Left kidney (tissue), 8 donors: ENCODE measurements at places on chromosomes 5 and 9. TPM values are rescaled to one million over a fixed set of nuclear protein-coding genes. Genes with fewer than 3 reads are reported as not detected.

- no peak for DNase-seq
Observed at GRCh38 chr9:112059145-112059965, 115.7 kb downstream of the SUSD1 start.

GRCh38 chr9:124369231-124369797 lies 45.9 kb downstream of the PSMB7 start:
- no peak for DNase-seq

- DNase-seq: no peak
Observed at GRCh38 chr5:177600508-177601018, 631 bp downstream of the B4GALT7 start.

- DNase-seq: peak; percentile 76
Observed at GRCh38 chr9:18721267-18721994, 247.5 kb downstream of the ADAMTSL1 start.

DNA sequence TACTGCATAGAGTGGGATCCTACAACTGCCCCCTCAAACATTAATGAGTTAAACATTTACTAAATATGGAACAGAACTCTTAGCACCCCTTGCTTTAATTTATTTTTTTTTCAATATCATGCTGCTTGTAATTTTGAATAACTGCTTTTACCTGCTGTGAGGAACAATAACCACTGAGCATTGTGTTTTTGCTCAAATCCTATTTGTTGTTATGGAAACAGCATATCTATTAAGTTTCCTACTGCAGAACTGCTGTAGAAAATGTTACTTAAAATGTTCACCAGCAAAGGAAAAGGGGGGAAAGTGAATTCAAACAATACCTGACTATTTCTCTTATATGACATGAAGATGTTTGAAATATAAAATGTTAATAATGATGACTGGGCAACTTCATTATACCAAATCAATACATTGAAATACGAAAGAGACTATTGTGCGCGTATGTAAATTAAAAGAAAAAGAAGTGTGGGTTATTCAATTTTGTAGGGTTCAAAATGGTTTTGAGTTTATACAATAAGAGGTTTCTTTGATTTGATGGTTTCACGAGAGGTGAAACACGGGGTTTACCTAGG lies 1043.8 kb upstream of the NUDT12 start:
- DNase-seq: no peak

The VCAN gene
- polyA plus RNA-seq: 398 TPM

- DNase-seq: no peak
Observed at GRCh38 chr5:111892949-111893348, 136.0 kb upstream of the NREP start.

The NDUFAF2 gene
- 25.7 TPM for polyA plus RNA-seq

GRCh38 chr5:132008961-132009680 lies 2.3 kb downstream of the ACSL6 start:
- DNase-seq: no peak

- DNase-seq: no peak
Observed at GRCh38 chr9:846852-847251, 5.4 kb downstream of the DMRT1 start.

- no peak for DNase-seq
Observed at GRCh38 chr9:27441741-27442070, 82.4 kb upstream of the IFNK start.

- no peak for DNase-seq
Observed at GRCh38 chr5:150114102-150114641, 27.8 kb upstream of the CSF1R start.

DNA sequence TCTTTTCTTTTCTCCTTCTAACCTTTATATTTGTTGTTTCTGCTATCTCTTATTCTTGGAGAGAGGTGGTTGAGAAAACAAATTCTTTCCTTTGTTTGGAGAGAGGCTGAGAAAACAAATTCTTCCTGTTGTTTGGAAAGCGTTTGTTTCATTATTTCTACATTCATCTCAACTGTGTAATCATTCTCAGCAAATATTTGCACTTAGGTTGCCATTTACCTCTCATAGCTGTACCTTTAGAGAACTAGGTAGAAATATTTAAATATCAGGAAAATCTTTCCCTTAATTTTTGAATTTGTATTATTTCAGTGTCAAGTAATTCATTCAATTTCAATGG lies 1824.4 kb upstream of the CDH9 start:
- no peak for DNase-seq

GRCh38 chr9:79693750-79694149 lies 122.0 kb downstream of the TLE4 start:
- DNase-seq: no peak

GRCh38 chr5:149363936-149364335 lies 6.1 kb downstream of the PCYOX1L start:
- DNase-seq: no peak

DNA sequence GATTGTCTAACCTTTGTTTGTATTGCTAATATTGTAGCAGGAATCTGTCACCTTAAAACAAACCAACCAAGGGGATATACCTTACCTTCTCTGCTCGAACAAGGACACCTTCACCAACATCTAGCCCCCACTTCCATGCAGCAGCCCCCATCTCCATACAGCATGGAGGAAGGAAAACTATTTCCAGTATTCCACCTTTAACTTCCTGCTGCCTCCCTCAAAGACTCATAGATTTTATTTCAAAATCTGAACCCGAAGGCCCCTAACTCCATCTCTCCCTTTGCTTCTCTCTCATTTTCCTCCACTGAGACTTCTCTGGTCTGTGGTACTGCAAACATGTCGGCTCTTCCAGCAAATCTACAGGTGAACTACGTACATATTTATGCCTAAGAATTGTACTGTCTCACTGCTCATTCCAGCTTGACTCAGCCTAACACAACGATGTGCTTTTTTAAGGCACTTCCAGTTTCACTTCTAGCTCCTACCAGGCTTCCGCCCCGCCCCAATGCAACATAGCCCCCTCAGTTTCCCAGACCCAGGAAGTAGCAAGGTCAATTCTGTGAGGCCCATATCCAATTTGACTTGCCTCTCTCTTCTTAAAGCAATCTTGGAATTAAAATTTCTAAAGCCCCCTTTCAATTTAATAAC lies 70.7 kb upstream of the RNF38 start:
- DNase-seq: no peak

GRCh38 chr5:16742938-16743337 lies 126.1 kb upstream of the RETREG1 start:
- no peak for DNase-seq

- DNase-seq: no peak
Observed at GRCh38 chr9:98357921-98358535, 102.6 kb upstream of the TBC1D2 start.

The SH3RF2 gene
- 5.4 TPM for polyA plus RNA-seq

GRCh38 chr9:92722386-92723298 lies 42.0 kb downstream of the BICD2 start:
- no peak for DNase-seq

- DNase-seq: no peak
Observed at GRCh38 chr9:84996716-84997115, 327.2 kb downstream of the NTRK2 start.

The MEIKIN gene
- not detected for polyA plus RNA-seq

DNA sequence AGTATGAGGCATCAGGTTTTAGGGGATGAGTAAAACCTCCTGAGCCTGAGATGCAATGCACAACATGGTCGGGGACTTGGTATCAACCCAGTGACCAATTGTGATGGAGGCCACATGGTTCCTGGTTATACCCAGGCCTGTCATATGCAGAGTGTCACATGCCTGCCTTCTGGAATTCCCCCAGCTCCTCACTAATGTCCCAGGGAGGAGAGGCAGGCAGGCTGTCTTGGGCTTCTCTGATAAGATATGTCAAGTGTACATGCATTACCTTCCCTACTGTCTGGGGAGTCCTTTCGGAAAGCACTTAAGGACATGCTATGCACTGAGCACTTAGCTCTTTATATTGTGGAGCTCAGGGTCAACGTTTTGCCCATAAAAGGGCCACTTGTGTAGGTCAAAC lies 14.2 kb upstream of the PALM2AKAP2 start:
- no peak for DNase-seq

DNA sequence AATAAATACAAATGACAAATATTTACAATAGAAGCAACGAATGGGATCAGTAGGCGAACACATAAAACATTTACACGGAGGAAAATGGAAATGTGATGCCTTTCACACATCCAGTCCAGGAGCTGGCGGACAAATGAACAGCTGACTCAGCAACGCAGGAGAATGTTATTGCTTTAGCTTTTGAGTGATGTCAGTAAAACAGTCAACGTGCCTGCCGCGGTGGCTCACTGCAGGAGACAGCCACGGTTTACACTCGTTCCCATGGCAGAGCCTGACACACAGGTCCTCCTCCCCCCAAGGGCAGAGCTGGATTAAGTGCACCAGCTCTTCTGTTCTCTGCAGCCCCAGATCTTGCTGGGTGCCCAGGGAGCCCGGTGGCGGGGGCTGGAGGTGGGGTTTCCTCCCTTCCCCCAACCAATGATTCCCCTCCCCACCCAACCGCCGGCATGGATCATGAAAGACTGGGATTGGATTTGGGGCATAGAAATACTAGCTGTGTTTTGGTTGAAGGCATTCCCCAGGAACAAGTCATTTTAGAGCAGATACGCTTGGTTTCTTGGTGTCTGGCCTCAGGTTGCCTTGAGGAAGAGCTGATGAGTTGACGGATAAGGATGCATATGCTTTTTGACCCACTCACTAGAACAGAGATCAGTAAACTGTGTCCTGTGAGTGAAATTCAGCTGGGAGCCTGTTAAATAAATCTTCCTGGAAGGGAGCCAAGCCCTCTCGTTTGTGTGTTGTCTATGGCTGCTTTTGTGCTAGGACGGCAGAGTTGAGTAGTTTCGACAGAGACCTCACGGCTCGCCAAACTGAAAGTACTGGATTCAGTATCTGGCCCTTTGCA lies 12.5 kb downstream of the STC2 start:
- no peak for DNase-seq

The RIOK2 gene
- 44.4 TPM for polyA plus RNA-seq

DNA sequence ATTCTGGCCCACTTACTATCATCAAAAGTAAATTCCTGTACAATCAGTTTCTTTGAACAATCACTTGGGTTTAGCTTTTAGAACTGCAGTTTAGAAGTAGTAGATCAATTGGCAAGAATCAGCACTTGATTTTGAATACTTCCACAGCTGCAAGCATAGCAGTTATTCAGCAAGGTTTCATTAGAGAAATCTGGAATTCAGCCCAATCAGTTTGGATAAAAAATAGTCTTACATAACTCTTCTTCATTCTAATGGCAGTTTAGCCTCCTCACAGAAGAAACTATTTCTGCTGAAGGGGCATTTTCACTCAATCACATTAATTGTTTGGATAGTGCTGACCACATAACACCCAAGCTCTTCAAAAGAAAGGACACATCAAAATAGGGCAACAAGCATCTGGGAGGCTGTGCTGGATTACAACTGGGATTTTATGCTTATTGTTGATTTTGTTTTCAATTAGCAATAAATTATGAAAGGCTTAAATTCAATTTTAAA lies 336.2 kb upstream of the PDE4D start:
- DNase-seq: no peak

The NOTCH1 gene
- polyA plus RNA-seq: 26.4 TPM

DNA sequence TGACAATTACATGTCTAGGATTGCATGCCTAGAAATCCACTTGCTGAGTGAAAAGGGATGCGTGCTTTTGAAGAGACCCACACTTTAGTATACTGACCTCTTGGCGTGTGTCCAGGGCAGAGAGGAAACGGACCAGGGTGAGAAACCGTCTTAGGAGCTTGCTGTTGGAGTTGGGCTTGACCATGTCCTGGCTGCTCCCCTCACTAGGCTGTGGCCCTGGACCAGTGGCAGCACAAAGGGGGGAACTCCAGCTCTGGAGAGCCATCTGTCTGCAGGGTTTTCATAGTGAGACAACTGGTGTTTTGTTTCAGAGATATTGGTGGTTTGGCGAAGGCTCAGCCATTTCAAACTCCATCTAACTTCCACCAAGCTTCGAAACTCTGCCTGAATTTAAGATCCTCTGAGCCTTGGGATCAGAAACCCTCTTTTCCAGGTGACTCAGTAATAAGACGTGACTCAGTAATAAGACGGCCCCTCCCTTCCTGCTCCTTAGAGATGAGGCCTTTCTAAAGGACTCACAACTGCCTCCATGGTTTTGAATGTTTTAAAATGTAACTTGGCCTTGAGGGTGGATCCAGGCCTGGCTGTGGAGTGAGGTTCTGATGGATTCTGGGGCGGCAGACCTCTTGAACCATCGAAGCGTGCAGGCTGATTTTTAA lies 165.8 kb downstream of the MELK start:
- DNase-seq: no peak

DNA sequence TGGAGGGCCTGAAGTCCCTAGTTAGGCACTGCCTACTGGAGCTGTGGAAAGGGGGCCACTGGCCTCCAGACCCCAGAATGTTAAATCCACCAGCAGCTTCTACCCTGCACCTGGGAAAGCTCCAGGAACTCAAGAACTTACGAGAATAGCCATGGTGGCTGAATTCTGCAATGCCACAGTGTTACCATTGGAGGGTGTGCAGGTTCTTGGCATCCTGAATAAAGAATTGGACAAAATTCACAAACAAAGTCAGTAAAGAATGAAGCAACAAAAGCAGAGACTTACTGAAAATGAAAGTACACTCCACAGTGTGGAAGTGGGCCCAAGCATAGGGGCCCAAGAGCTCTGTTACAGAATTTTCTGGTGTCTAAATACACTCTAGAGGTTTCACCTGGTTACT lies 107.0 kb downstream of the PRDM9 start:
- no peak for DNase-seq

DNA sequence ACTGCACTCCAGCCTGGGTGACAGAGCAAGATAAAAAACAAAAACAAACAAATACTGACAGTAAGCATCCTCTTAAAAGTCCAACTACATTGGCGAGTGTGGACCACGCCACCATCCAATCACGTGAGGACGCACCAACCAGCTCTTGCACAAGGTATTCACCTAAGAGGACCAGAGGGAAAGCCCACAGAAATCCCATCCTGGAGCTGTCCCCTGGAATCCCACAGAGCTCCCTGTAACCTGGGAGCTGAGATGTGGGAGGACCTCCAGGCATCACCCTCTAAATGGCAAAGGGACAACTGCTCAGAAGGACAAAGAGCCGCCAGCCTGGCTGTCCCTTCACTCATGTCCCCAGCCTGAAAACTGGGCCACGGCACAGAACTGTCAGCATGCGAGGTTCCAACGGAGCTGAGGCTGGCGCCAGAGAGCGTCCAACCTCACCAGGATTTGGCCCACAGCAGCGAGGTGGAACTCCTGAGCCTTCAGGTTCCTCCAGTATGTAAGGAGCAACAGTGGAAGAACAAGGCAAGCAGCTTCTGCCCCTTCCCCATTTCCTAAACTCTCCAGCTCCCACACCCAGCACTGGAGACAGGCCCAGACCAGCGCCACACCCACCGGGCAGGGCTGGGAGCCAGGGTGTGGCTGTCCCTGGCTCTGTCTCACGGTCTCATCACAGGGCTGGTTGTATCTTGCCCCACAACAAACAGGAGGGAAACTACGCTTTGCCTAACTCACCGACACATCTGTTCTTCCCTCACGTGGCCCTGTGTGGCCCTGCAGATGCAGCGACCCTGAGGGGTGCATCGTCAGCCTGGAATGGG lies 15.2 kb downstream of the IPPK start:
- DNase-seq: no peak

GRCh38 chr9:123631862-123632261 lies 275.9 kb downstream of the CRB2 start:
- DNase-seq: no peak

The SHOC1 gene
- polyA plus RNA-seq: 1.5 TPM

GRCh38 chr9:30773427-30773826 lies 1611.0 kb upstream of the ACO1 start:
- DNase-seq: no peak

The PCAT7 gene
- 0.40 TPM for polyA plus RNA-seq

The SPAAR gene
- 1.4 TPM for polyA plus RNA-seq
